Activated CD4-positive, alpha-beta memory T cell treated with anti-CD3 and anti-CD28 coated beads, Interleukin-2, amount 10 ng/mL, durations not matched to agents 7 days and 5 days (primary cell): ENCODE measurements at places on chromosomes 12 and 14. TPM values are rescaled to one million over a fixed set of nuclear protein-coding genes. Genes with fewer than 3 reads are reported as not detected.

AHNAK2 gene
- total RNA-seq = not detected

REC8 gene
- total RNA-seq = 51.9 TPM

- no peaks in the 10 kb centered on the region for H3K27me3 ChIP-seq
- no peak overlapping the region for H3K27ac ChIP-seq
- no peak overlapping the region for H3K4me3 ChIP-seq
These were observed 201.9 kb downstream of the DAD1 start for GRCh38 chr14:22386924-22387775.

DNA sequence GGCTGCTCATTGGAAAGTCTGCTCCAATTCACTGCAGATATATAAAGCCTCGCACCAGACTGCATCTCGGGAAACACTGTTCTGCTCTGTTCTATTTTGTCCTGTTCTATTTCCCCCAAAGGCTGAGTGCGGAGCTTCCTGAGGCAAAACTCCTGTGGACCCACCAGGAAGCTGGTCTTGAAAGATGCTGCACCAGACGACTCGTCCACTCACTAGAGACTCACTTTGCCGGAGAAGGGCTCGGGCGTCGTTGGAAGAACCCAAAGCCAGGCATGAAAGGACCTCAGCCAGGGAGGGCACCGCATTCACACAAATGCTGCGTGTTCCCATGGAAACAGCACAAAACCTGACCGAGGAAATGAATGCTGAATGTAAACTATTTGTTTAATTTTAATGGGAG, 331.2 kb upstream of the SFSWAP start:
- H3K4me1 ChIP-seq = no peaks in the 10 kb centered on the region
- no peaks in the 10 kb centered on the region for H3K36me3 ChIP-seq
- no peaks in the 10 kb centered on the region for H3K27me3 ChIP-seq
- H3K27ac ChIP-seq = no peak overlapping the region
- H3K4me3 ChIP-seq = no peak overlapping the region

DNA sequence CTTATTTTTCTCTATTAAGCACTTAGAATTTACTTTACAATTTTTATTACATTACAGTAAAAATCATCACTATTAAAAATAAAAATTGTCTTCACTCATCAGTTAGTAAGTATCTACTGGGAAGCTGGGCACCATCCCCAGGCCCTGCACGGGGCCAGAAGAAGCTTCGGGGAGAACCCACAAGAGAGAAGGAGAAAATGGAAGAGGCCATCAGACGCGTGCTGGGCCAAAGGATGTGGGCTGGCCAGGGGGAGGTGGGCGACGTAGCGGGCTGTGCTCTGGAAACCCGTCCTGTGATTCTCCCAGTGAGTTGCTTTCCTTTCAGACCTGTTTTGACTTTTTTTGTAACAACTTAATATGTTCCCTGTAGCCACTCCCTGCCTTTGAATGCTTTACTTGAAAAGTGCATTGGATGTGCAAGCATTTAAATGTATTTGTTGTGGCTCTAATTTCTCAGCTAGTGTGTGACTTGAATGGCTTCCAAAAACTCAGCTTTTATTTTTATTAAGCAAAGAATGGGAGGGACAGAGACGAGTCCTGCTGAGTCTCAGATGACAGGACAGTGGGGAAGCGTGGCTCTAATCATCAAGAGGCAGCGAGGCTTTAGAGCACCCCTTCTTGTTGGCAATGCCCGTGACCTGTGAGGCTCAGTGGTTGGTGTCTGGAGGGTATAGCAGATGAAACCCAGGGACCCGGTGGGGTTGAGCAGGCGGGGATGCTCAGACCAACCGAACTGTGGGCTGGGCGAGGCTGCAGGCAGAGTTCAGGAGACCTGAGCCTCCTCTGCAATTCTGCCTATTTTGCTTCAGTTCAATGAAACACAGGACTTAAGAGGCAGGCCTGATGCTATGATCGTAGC, 38.8 kb downstream of the SYNE3 start:
- no peak overlapping the region for H3K4me3 ChIP-seq

GRCh38 chr12:5830111-5830510, 114.9 kb downstream of the ANO2 start:
- H3K27me3 ChIP-seq = no peaks in the 10 kb centered on the region
- no peak overlapping the region for H3K4me3 ChIP-seq
- no peaks in the 10 kb centered on the region for H3K36me3 ChIP-seq
- DNase-seq = no peak

GRCh38 chr14:37230551-37231194, 32.9 kb downstream of the MIPOL1 start:
- H3K4me1 ChIP-seq = no peaks in the 10 kb centered on the region
- no peaks in the 10 kb centered on the region for H3K36me3 ChIP-seq
- H3K4me3 ChIP-seq = no peak overlapping the region
- H3K27ac ChIP-seq = no peak overlapping the region
- no peak for DNase-seq

RERGL gene
- total RNA-seq = not detected

- H3K4me3 ChIP-seq = no peak overlapping the region
- no peaks in the 10 kb centered on the region for H3K27me3 ChIP-seq
- no peak overlapping the region for H3K27ac ChIP-seq
- no peak for DNase-seq
- no peaks in the 10 kb centered on the region for H3K36me3 ChIP-seq
These were observed 172.3 kb downstream of the NDUFA12 start for GRCh38 chr12:94831081-94831751.

GRCh38 chr14:37985826-37986470, 221.8 kb upstream of the SSTR1 start:
- peak; percentile 47 for DNase-seq
- H3K27me3 ChIP-seq = no peaks in the 10 kb centered on the region
- H3K36me3 ChIP-seq = no peaks in the 10 kb centered on the region
- H3K27ac ChIP-seq = no peak overlapping the region
- H3K4me1 ChIP-seq = no peaks in the 10 kb centered on the region
- no peak overlapping the region for H3K4me3 ChIP-seq

- H3K27me3 ChIP-seq = peaks cover 3% of the 10 kb centered on the region
These were observed 4.5 kb downstream of the MYBPC1 start for GRCh38 chr12:101599311-101599710.

- H3K4me1 ChIP-seq = peaks cover 31% of the 10 kb centered on the region
- peaks cover 33% of the 10 kb centered on the region for H3K27me3 ChIP-seq
- no peak overlapping the region for H3K27ac ChIP-seq
- H3K4me3 ChIP-seq = peak overlapping the region; percentile 90
- DNase-seq = peak; percentile 27
These were observed 485 bp downstream of the PELI2 start for GRCh38 chr14:56118611-56119181.
